Stimulated activated CD4-positive, alpha-beta T cell treated with anti-CD3 and anti-CD28 coated beads, Interleukin-2, amount 100 ng/mL, for 24 hours (primary cell): ENCODE measurements at places on chromosomes 1 and 21.

- DNase-seq = peak; percentile 48
Observed at GRCh38 chr21:44914176-44914874, 6.4 kb downstream of the ITGB2 start.

- DNase-seq = no peak
Observed at GRCh38 chr1:71461416-71461815, 380.6 kb upstream of the ZRANB2 start.

- DNase-seq = no peak
Observed at GRCh38 chr1:210072896-210073504, 135.0 kb downstream of the SYT14 start.

- DNase-seq = no peak
Observed at GRCh38 chr21:36889401-36889800, 77.1 kb downstream of the HLCS start.

- no peak for DNase-seq
Observed at GRCh38 chr1:100862591-100862990, 32.1 kb downstream of the EXTL2 start.

- DNase-seq = no peak
Observed at GRCh38 chr1:98516306-98516705, 145.2 kb upstream of the SNX7 start.

DNA sequence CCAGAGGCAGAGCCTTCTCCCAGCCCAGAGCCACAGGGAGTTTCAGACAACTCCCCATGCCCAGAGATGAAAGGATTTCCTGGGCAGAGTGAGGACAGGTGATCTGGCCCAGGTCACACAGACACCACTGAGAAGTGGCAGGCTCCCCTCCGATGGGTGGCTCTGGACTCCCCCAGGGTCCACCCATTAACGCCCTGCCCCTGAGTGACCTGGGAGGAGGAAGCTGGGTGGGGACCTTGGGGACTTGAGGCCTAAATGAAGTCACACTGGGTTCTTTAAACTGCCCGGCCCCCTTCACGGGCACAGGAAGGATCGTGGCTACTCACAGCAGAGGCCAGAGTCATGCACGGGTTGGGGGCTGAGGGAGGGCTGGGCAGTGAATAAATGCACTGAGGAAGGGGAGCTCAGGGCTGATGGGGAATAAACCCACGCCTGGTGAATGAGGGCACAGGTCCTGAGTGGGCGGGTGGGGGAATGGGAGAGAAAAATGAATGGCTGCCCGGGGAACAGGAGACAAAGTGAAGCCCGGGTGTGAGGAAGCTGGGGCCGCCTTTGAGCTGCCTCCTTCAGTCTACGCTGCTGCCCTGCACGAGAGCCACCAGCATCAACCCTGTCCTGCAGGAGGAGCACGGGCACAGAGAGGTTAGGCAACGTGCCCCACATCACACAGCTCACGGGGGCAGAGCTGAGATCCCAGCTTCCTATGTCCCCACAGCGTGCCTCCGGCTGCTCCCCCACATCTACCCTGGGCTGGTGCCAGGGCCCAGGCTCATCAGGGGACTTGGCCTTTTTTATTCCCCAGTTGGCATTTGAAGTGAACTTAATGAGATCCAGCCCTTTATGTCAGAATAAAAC is 404.3 kb downstream of the MATN1 start:
- no peak for DNase-seq

- DNase-seq = peak; percentile 40
Observed at GRCh38 chr1:167935216-167936067, 1.0 kb upstream of the DCAF6 start.

DNA sequence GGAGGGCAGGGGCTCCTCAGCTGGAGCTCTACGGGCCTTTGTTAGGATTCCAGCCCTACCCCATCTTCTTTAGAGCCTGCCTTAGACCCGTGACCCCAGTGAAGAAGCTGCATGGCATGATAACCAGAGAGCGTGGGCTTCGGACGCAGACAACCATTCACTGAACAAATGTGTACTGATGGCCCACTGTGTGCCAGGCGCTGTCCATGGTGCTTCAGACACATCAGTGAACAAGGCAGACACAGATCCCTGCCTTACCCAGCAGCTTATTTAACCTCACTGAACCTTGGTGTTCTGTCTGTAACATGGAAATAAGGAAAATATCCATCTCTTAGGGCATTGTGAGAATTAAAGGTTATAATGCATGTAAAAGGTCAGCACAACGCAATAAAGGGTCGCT is 9.5 kb downstream of the CHIT1 start:
- DNase-seq = no peak

- DNase-seq = no peak
Observed at GRCh38 chr1:198986442-198986841, 347.6 kb downstream of the PTPRC start.

- DNase-seq = no peak
Observed at GRCh38 chr1:181084606-181084969, 3.9 kb upstream of the IER5 start.

DNA sequence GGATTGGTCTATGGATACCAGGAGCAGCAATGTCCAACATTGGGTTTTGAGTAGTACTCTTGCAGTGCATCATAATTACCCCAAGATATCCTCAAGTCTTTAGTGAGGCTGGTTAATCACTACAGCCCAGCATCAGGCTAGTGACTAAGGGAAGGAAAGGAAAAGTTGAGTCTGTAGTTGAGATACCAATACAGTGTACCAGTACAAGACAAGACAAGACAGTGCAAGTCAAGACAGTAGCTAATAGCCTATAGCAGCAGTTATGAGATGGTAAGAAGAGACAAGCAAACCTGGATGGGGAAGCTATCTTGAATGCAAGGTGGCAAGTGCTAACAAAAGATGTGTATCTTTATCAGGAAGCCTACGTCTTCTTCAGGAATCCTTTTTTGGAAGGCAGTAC is 13.3 kb upstream of the GNG12 start:
- DNase-seq = no peak

- DNase-seq = no peak
Observed at GRCh38 chr1:74699331-74699730, 25.7 kb upstream of the ERICH3 start.

GRCh38 chr1:51230501-51231078 is 5.5 kb upstream of the RNF11 start:
- no peak for DNase-seq

DNA sequence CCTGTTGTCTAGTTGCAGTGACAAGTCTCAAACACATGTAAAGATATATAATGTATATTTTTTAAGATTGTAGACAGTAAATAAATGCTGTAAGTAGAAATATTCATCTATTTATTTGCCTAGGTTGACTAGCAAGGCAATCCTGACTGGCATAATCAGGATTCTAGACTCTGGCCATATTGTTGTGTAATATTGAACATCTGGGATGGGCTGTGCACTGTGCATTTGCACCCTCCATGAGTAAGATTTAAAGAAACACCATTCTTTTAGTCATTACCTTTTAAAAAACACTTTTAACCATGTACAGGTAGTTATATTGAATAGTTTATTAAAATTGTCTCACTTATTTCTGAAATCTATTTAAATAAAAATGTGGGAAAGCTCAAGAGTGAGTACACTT is 32.4 kb downstream of the RASAL2 start:
- no peak for DNase-seq

DNA sequence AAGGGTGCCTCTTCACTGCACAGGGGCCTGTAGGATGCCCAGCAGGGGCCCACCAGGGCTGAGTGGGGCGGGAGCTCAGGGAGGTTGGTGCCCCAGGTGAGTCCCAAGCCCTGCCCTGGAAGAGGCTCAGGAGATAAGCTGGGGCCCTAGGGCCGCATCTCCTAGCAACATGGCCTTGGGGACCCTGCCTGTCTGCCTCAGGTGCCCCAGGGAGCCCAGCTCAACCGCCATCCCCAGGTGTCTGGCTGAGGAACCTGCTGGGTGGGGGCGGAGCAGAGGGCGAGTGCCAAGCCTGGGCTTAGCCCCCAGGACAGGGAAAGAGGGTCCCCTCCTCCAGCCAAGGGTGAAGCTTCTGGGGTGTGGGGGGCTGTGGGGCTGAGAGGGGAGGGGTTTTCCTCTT is 54.8 kb downstream of the FOXO6 start:
- DNase-seq = no peak

- no peak for DNase-seq
Observed at GRCh38 chr1:13661539-13661938, 38.4 kb upstream of the PRDM2 start.

GRCh38 chr1:117167402-117167801 is 43.3 kb downstream of the VTCN1 start:
- no peak for DNase-seq

DNA sequence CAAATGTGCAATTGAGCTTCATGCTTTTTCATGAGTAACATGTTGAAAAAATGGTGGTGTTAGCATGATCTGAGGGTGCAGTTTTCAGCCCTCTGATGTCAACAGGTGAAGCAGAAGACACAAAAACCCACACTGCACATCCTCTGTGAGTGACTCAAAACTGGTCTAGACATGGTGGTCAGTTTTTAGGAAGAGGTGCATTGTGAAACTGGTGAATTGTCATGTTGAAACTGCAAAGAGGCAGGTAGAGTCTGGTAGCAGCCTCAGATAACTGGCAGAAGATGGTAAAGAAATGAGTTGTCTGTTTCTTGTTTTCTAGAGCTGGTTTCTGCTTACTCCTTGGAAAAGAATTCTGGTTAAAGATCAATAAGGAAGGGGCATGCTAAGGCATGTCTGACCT is 97.3 kb upstream of the HMCN1 start:
- no peak for DNase-seq

GRCh38 chr21:41615613-41616012 is 107.7 kb upstream of the TMPRSS2 start:
- no peak for DNase-seq

GRCh38 chr1:152880316-152880715 is 2.2 kb downstream of the SMCP start:
- DNase-seq = no peak

DNA sequence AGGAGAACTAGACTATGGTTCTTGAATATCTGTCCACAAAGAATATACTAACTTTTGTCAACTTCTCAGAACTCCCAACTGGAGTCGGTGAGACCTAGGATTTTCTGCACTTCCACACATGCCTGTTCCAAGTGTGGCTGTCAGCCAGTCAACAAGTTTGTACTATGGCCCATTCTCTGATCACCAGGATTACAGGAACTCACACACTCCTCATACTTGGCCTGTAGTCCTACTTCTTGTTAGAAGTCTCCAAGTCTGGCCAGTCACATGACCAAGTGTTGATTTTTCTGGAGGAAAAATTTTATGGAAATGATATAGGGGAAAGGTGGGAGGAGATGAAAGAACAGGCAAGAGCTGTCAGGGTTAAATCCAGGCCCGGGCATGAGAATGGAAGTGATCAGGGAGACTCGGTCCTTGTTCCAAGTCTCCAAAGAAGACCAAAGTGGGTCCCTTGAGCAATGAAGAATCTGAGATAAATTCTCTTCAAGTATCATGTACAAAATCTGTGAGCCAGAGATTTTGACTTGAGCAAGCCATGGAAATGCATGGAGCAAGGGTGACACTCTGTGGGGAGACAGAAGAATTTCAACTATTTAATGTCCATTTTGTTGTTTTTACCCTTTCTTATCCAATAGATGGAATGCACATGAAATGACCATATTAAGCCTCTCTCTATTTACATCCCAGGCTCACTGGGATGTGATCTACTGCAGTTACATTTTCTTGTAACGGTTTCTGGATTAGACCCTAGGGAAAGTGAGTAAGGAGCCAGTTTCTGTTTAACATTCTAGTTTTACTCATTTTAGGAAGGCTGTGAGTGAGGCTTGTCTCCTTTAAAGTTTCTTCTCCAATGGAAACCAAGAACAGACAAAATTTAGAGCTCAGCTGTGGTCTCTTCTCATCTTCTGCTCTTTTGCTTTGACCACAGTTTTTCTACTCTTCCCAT is 320.9 kb downstream of the ASTN1 start:
- no peak for DNase-seq

GRCh38 chr1:232038706-232039677 is 412.4 kb downstream of the DISC1 start:
- DNase-seq = no peak

- peak; percentile 53 for DNase-seq
Observed at GRCh38 chr1:3775490-3776230, 3.1 kb downstream of the SMIM1 start.

DNA sequence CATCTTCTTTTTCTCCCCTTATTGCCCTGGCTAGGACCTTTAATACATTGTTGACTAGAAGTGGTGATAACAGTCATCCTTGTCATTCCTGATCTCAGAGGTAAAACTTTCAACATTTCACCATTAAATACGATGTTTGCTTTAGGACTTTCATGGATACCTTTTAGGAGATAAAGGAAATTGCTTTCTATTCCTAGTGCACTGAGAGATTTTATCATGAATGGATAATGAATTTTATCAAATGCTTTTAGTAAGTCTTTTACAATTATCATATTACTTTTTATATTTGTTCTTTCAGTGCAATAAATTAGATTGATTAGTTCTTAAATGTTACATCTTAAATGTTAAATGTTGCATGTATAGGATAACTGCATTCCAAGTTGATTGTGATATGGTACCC is 147.2 kb upstream of the SERTAD4 start:
- DNase-seq = no peak

GRCh38 chr1:89806616-89807015 is 14.2 kb upstream of the LRRC8D start:
- no peak for DNase-seq

DNA sequence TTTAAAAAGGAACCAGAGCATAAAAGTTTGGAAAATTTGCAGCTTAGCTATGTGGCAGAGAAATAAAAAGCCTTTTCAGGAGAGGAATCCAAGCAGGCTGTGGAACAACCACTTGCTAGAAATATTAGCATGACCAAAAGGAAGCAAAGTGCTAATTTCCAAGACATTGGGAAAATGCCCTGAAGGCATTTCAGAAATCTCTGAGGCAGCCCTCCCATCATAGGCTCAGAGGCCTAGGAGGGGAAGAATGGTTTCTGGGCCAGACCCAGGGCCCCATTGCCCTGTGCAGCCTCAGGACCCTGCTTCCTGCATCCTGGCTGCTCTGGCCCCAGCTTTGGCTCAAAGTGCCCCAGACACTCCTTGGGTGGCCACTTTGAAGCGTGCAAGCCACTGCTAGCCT is 56.8 kb downstream of the TENT5C start:
- no peak for DNase-seq

DNA sequence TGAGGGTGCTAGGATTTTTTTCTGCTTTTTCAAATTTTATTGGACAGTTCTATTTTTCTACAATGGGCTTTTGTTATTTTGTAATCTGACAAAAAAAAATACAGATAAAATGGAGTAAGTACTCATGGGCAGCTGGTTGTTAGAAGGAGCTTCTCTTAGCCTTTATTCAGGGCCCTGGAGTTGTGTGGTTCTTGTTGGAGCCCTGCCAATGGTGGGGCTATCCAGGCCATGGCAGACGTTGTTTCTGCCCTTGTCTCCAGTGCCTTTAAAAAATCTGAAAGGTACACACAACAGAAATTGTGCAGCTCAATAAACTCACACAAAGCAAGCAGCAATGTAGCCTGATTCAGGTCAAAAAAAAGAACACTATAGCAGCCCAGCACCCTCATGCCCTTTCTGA is 153.5 kb upstream of the GALNT2 start:
- no peak for DNase-seq

GRCh38 chr1:224168859-224169380 is 14.1 kb upstream of the DEGS1 start:
- no peak for DNase-seq

GRCh38 chr1:53687901-53688300 is 51.1 kb downstream of the GLIS1 start:
- no peak for DNase-seq

GRCh38 chr1:148294116-148294807 is 142.2 kb upstream of the NBPF11 start:
- no peak for DNase-seq
